ENCODE measurements at places on chromosomes 12 and 14.

DNA sequence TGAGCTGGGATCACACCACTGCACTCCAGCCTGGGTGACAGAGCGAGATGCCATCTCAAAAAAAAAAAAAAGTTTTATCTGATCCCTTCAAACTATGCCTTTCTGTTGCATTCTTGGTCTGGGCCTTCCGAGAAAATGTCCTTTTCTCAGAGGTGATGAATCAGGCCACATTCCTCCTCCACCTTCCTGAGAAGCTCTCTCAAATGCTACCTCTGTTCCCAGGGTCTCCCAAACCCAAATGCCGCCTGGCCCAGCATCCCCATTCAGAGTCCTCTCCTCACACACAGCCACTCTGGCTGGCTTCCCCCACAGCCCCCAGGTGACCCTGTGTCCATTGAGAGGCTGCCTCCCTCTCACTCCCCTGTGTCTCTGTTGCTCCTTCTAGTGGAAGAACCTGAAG lies 19.7 kb upstream of the TMED10 start:
- no peak for DNase-seq

DNA sequence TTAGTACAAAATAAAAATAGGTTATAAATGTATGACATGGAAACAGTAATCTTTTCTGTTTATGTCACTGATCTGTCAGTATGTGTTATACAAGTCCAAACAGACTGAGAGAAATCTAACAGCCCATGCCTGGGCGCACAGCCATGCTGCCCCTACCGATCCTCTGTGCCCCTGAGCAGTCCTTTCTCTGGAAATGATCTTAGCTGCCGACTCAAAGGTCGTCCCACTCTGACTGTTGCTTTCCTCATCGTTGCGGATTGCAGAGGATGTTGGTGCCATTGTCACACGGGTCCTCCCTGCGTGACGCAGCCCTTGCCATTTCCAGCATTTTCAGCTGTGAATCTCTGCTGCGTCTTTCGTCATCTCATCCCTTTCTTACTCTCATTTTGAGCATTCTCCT lies 82.9 kb upstream of the DYNC1H1 start:
- DNase-seq: no peak

GRCh38 chr12:132046561-132046960 lies 96.8 kb downstream of the EP400 start:
- no peak for DNase-seq

DNA sequence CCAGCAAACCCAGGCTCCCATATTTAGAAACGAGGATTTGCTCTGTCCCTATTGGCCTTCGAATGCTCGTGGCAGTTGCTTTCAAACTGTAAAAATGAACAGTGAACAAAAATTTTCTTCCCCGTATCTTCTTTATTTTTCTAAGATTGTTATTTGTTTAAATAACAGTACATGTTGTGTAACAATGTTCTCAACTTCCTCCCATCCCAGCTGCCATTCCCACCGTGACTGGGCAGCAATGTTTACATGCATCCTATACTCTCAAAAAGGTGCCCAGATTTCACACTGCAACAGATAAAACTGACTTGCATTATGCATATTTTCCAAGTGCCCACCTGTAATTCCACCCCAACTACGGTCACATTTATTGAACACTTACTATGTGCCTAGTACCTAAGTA lies 12.8 kb downstream of the VCPKMT start:
- no peak for DNase-seq

GRCh38 chr14:84208451-84208850 lies 1321.5 kb upstream of the FLRT2 start:
- DNase-seq: no peak

GRCh38 chr12:67590149-67590790 lies 58.3 kb upstream of the DYRK2 start:
- no peak for DNase-seq

- DNase-seq: no peak
Measured at GRCh38 chr12:22689876-22690275, 64.9 kb downstream of the ETNK1 start.

- DNase-seq: no peak
Measured at GRCh38 chr14:68762953-68763764, 29.7 kb downstream of the ZFP36L1 start.

DNA sequence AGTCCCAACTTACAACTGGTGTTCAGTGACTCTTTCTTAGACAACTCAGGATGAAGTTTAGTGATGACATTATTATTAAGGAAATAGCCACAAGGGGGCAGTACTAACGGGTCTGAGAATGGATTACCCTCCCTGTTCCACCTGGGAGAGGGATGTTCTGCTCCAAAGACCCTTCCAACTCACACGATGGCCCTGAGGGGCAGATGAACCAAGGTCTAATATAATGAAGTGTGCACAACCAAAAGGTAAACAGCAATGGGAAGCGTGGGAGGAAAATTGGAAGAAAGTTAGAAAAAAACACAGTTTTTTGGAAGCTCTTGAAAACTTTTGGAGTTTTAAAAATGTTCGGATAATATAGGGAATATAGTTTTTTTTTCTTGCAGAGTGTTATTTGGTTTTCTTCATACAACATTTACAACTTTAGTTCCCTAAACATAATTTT lies 24.0 kb downstream of the FGF6 start:
- DNase-seq: no peak
